M059J (cell line): ENCODE measurements at places on chromosomes 7 and 10.

GRCh38 chr7:47282790-47283496, 299.0 kb downstream of the TNS3 start:
- DNase-seq, result no peak

DNA sequence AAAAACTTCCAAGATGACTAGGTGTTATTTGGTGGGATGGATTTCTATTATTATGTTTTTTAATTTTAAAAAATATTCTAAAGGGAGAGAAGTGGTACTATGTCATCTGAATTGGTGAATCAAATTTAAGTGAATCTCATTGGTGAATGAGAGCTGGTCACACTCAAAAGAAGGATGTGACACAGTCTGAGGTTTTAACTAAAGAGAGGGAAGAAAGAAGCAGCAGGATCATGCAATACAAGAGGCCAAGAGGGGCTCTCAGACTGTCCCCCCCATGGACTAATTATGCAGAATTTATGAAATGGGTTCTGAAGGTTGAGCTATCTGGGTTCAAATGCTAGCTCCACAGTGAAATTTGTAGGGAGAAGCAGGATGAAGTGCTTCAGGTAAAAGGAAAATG, 16.2 kb downstream of the MACC1 start:
- no peak for DNase-seq

DNA sequence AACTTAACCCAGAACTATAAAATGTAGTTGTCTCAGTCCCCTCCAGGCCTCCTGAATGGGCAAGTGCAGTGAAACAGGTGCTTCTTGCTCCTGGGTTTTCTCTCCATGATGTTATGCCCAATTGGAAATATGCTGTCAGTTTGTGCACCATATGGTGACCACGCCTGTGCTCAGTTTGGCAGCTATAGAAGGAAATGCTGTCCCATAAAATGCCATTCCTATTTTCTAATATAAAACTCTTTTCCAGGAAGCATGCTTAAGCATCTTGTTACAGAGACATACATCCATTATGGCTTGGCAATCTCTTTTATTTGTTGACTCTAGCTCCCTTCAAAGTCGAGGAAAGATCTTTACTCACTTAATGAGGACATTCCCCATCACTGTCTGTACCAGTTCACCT, 45.2 kb downstream of the FGFBP3 start:
- no peak for DNase-seq

DNA sequence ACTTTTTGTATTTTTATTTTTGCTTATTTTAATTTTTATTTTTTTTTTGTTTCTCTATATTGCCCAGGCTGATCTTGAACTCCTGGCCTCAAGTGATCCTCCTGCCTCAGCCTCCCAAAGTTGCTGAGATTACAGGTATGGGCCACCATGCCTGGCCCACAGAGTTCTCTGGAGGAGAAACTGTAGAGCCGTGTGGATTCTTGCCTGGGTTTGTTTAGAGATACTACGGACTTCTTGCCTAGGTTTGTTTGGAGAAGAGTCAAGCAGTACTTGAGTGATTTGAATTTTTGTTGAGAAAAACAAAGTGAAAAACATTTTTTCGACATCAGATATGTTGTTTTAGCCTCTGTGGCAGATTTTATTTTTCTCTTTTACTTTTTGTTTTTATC, 99.0 kb downstream of the CAMK1D start:
- DNase-seq, result no peak

DNA sequence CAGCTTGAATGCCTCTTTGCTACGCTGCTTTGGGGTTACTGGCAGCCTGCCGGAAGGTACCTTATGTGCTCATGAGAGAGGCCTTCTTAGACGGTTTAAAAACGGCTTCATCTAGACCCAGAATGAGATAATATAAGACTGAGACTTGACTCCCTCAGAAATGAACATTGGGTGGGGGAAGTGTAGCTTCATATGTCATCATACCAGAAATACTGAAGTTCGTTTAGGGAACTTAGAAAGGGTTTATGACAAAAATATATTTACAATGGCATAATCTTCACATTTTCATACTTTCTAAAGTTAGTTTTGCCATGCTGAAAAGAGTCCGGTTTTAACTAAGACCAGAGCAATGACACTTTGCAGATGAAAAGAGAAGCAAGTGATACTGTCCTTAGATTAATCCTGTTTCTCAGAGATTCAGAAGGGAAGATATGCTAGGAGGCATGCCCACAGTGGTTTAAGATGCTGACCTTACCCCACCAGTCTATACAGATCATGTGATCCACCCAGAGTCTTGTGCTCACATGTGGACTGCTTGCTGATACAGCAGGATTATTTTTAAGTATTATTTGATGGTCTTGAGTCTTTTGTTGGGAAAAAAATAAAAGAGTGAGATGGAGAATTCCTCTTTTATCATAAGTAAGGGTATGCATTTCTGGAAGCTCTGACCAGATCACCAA, 40.8 kb upstream of the HGF start:
- no peak for DNase-seq

GRCh38 chr10:36393801-36394200, 731.6 kb upstream of the ANKRD30A start:
- no peak for DNase-seq

GRCh38 chr10:25565570-25565969, 368.5 kb upstream of the MYO3A start:
- DNase-seq, result no peak

DNA sequence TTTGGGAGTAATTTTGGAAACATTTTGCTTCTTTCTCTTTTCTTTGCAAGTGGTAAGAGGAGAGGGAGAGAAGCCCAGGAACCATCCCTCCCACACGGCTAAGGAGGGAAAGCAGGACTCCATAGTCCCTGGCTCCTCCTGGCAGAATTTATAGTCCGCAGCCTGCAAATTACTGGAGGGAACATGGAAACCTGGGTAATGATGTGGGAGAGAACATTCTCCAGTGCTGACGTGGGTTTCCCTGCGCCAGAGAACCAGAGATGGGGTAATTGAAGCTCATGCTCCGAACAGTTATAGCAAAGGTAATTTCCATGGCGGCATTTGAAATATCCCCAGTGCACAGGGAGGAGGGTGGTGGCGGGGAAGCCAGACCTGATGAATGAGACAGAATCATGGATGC, 320.4 kb downstream of the RPS24 start:
- DNase-seq, result no peak

GRCh38 chr10:11810313-11810766, 12.8 kb upstream of the PROSER2 start:
- no peak for DNase-seq

DNA sequence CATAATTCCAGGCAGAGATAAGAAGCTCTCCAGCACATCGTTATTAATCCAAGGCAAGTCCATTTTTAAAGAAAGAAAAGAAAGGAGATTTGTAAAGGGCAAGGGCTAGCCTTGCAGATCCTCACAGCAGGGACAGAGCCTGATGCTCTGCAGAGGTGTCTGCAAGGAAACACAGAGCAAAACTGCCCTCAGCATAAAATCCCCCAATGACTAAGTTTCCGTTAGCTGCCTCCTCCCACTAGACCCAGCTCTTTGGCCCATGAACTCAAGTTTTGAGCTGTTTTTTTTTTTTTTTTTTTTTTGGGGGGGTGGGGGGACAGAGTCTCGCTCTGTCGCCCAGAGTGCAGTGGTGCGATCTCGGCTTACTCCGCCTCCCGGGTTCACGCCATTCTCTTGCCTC, 300.7 kb downstream of the MTERF1 start:
- DNase-seq, result no peak

GRCh38 chr7:79050603-79051002, 402.9 kb downstream of the MAGI2 start:
- DNase-seq, result peak; percentile 96

DNA sequence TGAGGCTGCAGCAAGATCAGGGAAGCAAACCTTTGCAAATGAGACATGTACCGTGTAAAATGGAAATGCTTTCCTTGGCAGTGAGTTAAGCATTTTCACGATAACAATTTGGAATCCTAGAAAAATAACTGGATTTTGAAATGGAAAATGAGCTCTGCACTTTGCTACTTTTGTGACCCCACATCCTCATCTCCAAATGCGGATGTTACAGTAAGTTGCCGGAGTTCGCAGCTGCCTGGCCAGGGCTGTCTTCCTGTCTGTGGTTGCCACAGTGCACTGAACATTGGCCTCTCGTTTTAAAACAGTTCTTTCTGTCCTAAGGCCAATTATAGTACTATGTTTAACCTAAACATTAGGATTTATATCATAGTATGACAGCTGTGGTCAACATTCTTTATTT, 136.2 kb upstream of the FZD8 start:
- no peak for DNase-seq

DNA sequence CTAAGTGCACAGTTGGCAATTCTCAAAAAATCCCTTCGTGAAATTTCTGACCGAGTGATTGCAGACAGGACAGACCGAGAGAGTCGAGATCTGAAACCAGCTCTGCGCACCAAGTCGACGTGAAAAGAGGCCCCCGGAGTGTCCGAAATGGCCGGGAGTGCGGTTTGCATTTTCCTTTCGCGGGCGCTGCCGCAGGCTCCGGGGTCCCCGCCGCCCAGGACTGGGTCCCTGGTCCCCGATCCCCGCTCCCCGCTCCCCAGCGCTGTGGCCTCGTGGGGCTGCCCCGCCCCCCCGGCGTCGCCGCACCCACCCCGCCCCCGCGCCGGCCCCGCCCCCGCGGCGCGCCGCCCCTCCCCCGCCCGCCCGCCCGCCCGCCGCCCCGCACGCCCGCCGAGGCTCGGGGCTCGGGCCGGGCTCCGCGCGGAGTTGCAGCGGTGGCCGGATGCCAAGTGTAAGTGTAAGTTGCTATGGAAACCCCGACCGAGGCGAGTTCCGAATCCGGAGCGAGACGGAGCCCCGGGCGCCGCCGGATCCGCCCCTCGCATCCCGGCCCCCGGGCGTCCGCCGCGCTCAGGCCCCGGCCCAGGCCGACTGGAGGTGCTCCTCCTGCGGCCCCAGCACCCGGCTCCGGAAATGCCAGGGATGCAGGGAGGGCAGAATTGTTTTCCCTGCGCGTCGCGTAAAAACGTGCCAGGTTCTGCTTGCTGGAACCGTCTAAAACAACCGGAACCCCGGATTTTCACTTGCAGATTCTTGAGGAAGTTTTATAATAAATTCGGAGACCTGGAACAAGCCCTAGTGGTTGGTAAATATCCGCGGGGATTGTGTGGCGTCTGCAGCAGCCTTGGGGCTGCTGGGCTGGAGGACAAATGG, 4.6 kb downstream of the BMI1 start:
- DNase-seq, result peak; percentile 57

DNA sequence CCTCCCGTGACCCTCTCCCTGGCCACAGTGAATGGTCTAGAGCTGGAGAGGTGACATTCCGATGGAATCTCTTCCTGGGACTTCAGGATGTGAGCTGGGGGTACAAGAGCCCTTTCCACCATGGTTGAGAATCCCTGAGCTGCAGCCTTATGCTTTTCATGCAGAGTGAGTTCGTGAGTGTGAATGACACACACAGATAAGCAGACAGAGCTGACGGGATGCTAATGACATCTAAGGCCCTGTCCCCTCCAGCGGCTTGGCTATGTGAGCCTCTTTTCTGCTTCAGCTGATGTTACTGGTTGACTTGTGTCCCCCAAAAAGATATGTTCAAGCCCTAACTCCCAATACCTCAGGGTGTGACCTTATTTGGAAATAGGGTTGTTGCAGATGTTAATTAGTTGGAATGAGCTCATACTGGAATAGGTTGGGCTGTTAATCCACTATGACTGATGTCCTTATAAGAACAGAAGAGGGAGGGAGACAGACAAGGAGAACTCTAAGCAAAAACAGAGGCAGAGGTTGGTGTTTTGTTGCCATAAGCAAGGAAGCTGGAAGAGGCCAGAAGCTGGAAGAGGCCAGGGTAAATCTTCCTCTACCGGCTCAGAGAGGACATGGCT, 111.1 kb upstream of the AFAP1L2 start:
- DNase-seq, result no peak

- peak; percentile 45 for DNase-seq
Measured at GRCh38 chr7:3027005-3027845, 16.4 kb downstream of the CARD11 start.

DNA sequence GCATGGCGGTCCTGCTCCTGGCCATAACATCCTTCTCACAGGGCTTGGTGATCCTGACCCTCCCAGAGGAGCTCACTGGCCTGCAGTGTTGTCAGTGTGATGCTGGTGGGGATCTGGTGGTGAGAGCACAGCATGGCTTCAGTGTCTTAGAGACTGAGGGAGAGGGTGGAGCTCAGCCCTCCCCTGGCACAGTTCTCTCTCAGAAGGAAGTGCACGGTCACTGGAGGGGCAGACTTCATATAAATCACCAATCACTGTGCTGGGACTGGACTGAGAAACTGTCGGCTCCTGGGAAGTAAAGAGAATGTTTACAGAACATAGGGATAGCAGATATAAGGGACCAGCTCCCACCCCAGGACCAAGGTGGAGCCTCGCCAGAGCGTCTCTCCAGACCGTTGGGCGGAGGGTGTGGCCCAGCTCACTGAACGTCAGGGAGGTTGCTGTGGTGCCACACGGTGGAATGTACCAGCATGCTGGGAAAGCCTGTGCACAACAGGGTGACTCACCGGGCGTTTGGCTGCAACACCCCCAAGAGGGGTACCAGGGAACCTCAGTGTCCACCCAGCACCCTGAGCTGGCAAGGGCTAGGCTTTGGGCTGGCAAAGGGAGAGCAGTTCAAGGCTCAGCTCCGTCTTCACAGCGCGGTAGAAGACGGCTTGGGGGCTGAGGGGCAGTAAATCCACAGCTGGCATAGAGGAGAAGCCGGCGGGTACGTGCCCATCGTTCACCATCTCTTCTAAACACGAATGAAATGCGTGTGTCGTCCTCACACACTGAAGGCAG, 8.8 kb upstream of the GET4 start:
- peak; percentile 29 for DNase-seq

- peak; percentile 41 for DNase-seq
Measured at GRCh38 chr10:114698271-114699061, 40.4 kb upstream of the ABLIM1 start.

- DNase-seq, result peak; percentile 28
Measured at GRCh38 chr10:47147186-47147585, 152.8 kb upstream of the GDF10 start.

- peak; percentile 60 for DNase-seq
Measured at GRCh38 chr7:134875867-134876266, 96.4 kb downstream of the CALD1 start.

GRCh38 chr10:90418869-90419652, 438.8 kb downstream of the HTR7 start:
- DNase-seq, result peak; percentile 92

DNA sequence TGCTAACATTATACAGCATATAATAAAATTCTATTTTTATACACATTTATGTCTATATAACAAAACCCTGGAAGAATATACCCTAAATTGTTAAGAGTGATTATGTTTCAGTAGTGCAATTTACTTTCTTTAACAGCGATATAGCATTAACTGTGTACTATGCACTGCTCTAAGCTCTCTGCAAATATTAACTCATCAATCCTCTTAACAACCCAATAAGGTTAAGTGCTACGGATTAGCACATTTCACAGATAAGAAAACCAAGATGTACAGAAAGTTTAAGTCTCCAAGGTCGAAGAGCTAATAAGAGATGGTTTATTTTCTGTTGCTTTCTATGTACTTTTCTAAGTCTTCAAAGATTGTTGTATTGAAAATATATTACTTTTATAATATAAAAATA, 95.8 kb downstream of the SEMA3C start:
- no peak for DNase-seq

- no peak for DNase-seq
Measured at GRCh38 chr10:118990326-118990725, 39.2 kb upstream of the NANOS1 start.
